ENCODE measurements at places on chromosomes 16 and 17.
A peak's percentile ranks its signal among the peaks of the same experiment; 100 is the strongest.

- DNase-seq: peak; percentile 39
These were observed 661 bp downstream of the TEX2 start for GRCh38 chr17:64262198-64262999.

- DNase-seq: no peak
These were observed 54.4 kb downstream of the MFSD11 start for GRCh38 chr17:76792348-76792747.

GRCh38 chr17:50676065-50676975 is 31.4 kb downstream of the ANKRD40 start:
- no peak for DNase-seq

DNA sequence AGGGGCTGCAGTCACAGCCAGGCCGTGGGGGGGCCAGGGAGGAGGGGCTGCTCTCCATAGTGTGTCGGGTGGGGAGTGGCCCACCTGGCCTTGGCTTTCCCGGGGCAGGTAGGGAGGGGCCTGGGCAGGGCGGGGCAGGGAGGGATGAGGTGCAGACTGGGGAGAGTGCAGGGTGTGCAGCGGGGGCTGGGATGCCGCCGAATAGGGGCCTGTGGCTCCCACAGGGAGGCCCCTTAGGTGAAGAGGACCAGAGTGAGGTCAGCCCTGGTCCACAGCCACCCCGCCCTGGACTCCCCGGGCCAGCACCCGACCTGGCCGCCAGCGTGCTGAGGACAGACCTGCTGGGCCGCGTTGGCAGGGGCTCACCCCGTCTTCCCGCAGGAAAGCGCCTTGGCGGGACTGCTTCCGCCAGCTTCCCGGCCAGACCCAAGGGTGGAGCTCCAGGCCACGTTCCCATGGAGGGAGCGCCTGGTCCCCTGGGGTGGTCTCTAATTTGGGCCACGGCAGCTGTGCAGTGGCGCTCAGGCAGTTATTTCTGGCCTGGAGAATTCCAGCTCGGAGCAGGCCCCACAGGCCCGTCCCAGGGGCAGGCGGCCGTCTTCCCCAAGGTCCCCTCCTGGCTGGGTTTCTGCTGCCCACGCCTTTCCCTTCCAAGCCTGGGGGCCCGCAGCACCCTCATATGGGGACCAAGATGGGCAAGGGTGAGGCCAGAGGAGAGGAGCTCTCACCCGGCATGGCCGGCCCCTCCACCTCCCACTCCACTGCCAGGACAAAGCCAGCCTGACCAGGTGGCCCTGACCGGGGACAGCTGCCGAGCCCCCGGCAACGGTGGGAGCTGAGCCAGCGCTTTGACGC is 27.9 kb downstream of the CACNA1H start:
- peak; percentile 81 for DNase-seq

DNA sequence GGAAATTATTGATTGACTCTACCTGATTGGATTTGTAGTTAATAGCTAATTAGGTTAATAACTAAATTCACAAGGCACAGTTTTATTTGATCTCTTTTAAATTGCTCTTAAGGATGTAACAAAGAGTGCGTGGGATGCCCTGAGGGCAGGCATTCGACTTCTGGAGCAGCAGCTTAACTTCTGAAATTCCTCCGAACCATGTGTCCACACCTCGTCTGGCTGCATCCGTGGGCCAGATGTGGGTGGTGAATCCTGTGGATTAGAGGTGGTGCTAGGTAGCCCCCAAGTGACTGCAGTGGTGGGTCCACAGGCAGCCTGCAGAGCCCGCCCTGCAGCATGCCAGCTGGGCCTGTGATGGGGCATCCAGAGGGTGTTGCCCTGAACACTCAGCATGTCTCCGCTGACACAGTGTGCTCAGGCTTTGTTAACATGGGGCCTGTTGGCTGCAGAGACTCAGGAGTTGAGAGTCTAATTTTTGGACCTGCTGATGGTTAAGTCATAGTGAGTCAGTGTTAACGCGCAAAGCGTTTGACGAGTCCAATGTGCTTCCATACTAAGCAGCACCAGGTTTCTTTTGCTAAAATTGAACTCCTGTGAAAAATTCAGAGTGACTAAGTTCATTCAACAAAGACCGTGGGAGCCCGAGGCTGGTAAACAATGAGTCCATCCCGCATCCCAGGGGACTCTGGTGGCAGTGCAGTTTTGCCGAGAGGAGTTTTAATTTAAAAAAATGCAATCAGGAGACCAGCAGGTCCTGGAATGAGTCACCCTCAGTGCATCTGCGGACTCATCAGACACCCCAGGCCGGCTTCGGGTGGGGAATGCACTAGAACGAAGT is 3.8 kb upstream of the NPB start:
- no peak for DNase-seq

DNA sequence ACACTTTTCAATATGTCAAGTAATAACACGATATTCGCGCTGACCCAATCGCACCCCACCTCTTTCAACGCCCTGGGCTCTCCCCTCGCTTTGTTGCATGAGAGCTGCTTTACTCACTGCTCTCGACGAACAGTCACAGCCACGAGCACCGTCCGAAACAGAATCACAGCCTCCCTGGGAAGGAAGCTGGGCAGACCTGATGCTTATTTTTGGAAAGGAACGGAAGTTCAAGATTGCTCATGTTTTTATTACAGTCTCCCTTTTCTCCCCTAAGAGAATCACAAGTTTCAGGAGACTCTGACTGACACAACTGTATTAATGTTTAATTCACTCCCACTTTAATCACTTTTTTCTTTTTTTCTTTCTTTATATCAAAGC is 67.8 kb downstream of the ANKRD11 start:
- DNase-seq: no peak
